ENCODE measurements at places on chromosomes 2 and 18. TPM values are rescaled to one million over a fixed set of nuclear protein-coding genes. Genes with fewer than 3 reads are reported as not detected.

DNA sequence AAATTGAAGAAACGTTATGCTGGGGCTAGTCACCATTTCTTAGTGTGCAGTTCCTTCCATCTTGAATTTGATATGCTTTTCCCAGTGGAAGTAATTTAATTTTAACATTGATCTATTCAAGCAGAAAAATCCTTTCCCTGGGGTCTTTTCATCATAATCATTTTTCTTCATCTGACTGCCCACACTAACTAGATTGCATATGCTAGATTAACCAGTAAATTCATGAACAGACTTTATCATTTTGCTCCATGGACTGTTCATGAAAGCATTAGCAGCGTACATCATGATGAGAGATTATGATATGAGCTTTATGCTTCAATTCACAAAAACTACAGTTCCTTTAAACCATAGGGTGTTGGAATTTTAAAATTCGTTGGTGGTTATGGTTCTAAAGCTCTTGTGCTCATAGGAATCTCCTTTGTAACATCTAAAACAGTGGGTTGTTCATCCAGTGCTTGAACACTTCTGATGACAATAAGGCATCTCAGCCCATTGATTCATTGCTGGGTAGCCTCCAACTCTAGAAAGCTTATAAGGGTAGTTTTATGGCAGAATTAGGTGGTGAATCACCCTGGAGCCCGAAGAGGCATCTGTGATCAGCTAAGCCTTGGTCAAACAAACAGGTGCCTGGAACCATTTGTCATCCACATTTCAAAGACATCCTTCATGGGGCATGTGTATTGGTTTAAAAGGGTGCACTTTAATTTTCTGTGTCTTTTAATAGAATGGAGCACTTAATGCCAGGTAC, 77.2 kb upstream of the NDUFV2 start:
- peak; percentile 94 for DNase-seq

DNA sequence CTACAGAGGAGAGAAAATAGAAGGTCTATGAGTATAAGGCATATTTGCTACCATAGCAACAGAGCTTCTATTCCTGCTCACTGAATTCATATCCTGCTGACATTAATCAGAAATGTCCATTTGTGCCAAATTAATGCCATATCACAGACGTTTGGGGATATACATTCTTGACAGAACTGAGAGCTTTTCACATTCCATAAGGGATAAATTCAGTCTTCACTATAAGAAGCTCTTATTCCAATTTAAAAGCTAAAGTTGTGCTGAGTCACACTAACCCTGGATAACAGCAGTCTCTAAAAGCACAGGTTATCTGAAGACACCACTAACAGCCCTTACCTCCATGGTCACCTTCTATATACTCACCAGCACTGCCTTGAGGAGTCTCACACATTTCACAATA, 178.1 kb downstream of the RAB3GAP1 start:
- DNase-seq = no peak

DNA sequence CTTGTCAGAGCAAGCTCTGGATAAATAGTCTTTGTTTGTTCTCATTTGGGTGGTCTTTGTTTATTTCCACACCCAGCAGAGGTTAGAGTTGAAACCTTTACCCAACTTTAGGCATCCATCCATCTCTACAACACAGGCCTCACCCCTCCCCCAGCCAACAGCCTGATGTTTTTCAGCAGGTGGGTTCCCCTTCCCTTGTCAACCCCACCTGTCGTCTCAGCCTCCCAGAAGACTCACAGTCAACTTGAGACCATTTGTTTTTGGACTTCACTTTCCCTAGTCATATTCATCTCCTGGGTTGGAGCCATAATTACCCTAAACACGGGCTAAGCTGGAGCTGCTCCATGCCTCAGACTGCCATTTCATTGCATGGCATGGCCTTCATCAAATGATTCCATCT, 31.7 kb upstream of the IL36G start:
- DNase-seq = peak; percentile 11

DNA sequence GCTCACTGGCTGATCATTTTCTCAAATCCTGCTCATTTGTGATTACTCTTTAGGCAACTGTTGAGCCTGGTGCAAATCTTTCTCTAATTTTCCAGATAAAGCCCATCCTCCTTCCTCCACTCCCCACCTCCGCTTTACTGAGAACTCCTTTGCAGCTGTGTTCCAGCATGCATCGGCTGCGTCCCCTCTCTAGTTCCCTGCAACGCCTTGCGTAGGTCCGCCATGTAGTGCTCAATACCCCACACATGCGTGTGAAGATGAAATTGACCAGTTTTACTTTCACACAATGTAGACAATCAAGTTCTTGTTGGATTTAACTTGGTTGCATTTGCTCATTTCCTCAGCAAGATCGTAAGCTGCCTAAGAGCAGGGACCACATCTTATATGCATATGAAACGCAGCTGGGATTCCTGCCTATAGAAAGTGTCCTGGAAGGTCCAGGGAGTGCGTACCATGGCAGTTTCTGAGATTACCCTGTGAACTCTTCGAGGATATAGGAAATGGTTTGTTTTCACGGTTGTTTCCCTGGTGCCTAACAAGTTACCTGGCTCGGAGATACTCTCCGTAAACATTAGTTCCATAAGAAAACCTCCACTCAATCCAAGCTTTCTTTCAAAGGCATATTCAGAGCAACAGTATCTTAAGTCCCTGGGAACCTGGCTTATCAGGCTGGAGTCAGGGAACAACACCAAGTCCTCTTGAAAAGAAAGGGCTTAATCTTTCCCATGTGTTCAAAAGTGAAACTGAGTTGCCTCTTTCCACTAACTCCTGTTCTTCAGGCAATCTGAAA, 766.4 kb upstream of the ID2 start:
- DNase-seq = no peak

DNA sequence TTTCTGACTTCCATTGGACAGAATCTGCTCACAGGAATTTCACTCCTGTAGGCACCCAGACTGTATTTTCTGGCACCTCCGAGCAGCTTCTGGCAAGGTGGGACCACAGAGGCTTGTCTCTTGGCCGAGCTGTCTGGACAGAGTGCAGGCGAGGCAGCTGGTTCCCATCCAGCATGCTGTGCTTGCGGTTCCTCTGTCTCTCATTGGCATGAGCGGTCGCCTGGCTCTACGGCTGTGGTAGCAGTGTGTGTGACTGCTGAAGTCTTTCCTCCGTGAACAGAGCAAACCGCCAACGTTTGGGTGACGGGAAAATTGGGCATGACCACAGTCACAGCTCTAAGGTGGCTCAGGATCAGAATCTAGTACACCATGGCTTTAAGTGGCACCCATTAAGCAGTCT, 411.7 kb upstream of the NETO1 start:
- DNase-seq = no peak

- peak; percentile 45 for DNase-seq
Observed at GRCh38 chr18:13800505-13801259, 23.3 kb upstream of the MC5R start.

The UGT1A6 gene
- total RNA-seq = not detected

- DNase-seq = no peak
Observed at GRCh38 chr2:69491864-69492263, 54.6 kb upstream of the NFU1 start.

DNA sequence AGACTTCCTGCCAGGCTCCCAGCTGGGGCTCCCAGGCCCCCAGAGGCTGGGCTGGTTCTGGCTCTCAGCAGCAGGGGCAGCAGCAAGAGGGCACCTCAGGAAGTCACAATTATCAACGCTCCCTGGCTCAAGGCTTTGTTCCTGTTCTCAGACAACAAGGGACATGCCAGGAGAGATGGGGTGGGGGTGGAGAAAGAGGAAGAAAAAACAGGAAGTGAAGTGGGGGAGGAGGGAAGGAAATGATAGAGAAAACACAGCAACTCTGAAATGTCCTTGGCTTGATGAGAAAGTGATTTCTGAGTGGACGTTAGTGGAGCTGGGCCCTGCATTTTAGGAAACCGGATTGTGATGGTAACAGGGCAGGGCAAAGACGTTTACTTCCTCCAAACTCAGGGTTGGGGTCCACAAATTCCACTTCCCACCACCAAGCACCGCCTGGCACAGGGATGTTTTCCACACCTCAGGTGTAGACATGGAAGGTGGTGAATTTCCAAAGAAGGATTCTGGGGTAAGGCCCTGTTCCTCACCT, 40.4 kb downstream of the CYRIA start:
- no peak for DNase-seq

GRCh38 chr2:60954139-60954538, 63.4 kb upstream of the PEX13 start:
- DNase-seq = no peak

DNA sequence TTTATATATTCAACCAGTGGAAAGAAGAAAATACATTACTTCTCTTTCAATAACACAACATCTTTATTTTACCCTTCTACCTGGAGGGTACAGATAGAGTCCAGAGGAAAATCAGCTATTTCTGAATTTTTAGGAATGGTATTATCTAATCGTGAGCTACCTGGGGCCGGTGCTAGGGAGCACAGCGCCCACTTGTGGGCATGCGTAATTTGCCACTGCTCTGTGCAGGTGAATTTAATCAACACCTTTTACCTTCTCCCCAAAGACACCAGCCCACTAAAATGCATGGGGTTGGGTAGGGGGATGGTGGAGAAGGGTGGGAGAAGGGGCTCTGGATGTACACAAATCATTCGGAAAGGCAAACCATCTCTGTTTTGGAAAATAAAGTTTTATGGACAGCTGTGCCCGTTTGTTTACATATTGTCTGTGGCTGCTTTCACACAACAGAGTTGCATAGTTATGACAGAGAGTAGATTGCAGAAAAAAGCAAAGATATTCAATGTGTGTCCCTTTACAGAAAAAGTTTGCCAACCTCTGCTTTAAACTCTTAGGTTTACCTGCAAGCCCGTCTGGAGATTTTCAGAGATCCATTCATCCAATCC, 51.5 kb upstream of the DCC start:
- DNase-seq = no peak

DNA sequence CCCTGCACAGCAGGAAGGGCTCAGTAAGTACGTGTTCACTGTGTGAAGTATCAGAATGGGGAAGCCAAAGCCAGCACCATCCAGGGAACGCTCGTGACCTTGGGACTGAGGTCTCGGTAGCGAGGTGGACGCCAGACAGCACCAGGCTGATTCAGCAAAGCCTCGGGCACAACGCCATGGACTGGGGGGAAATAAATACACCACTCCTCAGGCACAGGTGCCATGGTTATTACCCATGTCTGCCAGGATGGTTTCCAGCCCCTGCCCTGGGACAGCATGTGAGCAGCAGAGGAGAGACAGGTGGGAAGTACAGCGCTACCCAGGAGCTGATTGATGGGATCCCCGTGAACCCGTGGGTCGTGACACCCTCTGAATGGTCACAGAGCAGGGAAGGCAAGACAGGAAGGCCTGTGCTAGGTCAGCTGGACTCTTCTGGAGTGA, 53.0 kb downstream of the REEP1 start:
- DNase-seq = no peak

DNA sequence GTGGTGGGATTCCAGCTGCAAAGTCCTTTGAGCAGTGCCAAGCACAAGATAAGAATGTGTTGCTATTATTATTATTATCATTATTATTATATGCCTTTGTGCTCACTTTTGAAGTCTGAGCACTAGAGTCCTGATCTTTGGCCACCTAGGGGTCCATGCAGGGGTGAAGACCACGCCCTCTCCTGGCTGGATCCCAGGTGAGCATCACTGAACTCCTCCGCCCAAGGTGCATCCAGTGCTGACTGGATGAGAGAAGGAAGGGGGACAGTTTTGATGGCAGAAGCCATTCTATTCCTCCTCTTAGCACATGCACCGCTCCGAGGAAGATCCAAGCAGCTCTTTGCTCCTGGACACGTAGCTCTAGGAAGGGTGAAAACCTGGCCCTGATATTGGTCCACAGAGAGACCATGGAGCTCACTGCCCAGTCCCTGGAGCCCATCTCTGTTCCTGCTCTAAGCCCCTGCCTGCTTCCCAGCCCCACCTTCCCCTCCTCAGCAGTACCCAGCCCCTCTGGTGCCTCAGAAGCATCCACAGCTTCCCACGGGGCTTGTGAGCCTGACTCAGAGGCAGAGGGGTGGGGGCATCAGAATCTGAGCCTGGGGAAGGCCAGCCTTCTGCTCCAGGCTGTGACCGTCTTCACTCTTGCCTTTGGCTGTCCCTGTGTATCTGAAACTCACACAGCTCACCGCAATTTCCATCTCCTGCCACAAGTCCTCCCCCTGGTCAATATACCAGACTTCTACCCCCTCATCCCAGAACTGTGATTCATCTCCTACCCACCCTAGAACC, 45.4 kb downstream of the MCFD2 start:
- peak; percentile 35 for DNase-seq

DNA sequence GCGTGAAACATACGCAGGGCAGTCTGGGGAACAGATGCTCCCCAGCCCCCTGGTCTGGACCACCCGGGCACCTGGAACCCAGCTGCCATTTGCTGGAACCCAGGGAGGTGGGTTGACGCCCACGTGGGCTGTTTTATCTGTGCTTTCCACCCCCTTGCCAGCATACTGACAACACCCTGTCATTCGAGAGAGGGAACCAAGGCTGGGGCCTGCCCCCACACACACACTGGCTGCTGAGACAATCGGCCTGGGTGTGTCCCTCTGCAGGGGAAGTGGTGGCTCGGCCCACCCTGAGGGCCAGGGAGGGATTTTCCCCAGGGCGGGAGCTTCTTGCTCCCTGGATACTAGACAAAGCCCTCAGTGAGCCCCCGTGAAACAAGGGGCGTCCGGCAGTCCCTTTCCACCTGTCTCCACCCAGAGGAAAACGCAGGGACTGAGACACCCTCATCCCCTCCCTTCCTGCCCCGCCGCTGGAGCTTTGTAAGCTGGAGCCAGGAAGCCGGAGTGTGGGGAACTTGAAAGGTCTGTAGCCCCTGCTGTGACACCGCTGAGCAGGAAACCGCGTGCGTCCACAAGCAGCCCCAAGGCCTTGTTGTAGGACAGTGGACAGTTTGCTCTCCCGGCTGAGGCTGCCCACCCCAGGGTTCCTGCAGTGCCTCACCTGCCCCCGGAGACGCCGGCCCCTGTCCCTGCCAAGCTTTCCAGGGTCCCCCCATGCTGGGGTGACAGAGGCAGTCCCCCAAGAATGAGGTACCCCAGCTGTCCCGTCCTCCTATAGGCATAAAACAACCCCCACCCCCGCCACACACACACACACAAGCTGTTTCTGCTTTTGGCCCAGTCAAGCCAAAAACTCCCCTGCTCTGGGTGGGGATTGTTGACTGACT, 14.1 kb upstream of the KLF11 start:
- no peak for DNase-seq

- DNase-seq = no peak
Observed at GRCh38 chr2:190454795-190455194, 46.6 kb downstream of the MFSD6 start.

DNA sequence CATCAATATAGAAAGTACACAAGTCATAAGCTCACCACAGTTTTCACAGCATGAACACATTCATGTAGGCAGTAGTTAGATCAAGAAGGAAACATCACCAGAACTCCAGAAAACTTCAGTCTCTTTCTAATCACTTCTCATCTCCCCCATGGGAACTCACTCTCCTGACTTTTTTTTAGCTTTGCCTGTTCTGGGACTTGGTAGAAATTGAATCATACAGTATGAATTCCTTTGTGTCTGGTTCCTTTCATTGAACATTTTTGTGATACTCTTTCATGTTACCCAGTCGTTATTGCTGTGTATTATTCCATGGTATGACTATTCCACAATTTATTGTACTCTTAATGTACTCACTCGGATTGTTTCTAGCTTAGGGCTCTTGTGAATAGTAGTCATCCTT, 160.2 kb downstream of the TAF4B start:
- peak; percentile 37 for DNase-seq

All from LHCN-M2 (cell line).